Retina (tissue), 1 donor: ENCODE measurements at places on chromosomes 11 and 22.

- DNase-seq, result no peak
Measured at GRCh38 chr22:44492036-44492405, 6.0 kb downstream of the RTL6 start.

- no peak for DNase-seq
Measured at GRCh38 chr11:60389279-60389910, 6.9 kb upstream of the MS4A14 start.

GRCh38 chr22:21922370-21923162, 30.1 kb downstream of the PPM1F start:
- DNase-seq, result no peak

GRCh38 chr11:78190871-78191538, 2.3 kb downstream of the USP35 start:
- no peak for DNase-seq

GRCh38 chr11:85918910-85919794, 64.0 kb downstream of the CCDC83 start:
- DNase-seq, result no peak

DNA sequence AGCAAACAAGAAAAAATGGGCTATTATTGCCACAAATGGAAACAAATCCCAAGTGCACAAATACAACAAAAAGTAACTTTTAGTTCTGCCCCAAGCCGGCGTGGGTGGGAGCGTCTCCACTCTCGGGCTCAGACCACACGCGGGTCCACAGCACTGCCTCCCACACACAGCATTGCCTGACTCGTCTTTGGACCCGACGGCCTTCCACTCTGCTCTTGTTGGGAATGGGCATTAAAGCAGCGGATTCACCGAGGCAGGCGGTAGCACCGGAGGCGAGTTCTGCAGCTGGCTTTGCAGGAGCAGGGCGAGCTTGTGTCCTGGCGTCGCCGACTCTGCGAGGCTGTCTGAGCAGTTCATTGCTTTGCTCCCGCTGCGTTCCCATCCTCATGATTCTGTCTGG, 23.0 kb downstream of the NADSYN1 start:
- DNase-seq, result no peak

- no peak for DNase-seq
Measured at GRCh38 chr11:70240337-70240736, 30.2 kb upstream of the PPFIA1 start.

DNA sequence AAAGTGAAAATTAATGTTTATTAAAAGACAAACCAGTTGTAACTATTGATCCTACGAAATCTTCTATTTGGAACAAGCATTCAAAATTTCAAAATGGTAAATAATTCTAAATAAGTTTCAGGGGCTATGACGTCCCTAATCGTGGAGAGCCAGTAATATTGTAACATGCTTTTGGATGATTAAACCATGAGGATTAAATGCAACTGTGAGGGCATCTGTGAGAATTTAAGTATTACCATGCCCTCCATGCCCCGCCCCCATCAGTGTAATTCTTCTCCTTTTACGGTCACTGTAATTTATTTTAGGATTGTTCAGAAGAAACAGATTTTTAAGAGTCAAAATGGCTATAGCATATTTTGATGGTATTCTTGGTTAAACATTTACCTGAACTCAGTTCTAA, 133.2 kb downstream of the APOL5 start:
- no peak for DNase-seq

DNA sequence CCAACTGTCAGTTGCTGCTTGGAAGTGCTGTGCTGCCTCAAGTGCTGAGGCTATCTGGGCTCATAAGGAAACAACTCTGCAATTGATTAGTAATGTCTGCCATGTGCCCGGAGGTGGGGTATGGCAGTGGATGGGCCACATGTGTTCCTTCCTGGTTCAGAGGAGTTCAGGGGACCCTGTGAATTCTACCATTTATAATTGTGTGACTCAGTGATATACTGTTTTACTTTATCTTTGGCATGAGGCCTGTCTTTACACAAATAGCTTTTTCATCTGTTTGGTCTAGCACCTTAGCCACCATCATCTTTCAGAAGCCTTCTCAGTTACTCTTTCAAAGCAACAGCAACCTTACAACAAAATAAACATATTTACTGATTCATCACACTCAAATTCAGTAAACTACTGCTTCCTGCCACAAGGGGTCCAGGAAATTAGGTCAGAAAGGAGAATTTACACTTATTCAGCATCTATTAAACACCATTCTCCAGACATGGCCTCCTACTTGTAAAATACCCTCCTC, 20.9 kb downstream of the DKK3 start:
- DNase-seq, result no peak

DNA sequence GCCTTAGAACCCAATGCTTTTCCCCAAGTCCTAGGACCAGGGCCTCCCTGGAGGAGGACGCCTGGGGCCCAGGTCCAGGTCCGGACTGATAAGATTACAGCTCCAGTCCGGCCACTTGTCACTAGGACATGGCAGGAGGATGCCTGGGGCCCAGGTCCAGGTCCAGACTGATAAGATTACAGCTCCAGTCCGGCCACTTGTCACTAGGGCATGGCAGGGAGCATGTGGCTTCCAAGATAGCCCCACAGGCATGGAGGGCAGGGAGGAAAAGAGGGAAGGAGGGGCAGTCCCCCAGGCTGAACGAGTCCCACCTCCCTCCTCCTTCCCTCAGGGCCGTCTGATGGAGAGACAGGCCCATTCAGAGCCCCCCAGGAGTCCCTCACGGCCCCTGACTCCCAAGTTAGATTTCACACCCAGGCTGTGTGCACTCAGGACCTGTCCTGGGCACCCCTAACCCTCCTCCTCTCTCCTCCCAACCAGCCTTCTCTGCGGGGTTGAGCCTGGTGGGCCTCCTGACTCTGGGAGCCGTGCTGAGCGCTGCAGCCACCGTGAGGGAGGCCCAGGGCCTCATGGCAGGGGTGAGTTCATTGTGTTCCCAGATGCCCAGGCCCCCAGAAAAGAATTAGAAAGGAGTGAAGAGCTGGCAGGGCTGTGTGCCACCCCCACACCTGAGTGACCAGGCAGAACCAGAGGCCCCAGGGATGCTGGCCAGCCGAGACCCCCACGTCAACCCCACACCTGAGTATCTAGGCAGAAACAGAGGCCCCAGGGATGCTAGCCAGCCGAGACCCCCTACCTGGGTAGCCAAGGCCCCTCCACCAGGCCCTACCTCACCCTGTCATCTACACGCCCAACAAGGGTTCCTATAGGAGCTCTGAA, 2.1 kb downstream of the TSPAN32 start:
- peak; percentile 49 for DNase-seq

DNA sequence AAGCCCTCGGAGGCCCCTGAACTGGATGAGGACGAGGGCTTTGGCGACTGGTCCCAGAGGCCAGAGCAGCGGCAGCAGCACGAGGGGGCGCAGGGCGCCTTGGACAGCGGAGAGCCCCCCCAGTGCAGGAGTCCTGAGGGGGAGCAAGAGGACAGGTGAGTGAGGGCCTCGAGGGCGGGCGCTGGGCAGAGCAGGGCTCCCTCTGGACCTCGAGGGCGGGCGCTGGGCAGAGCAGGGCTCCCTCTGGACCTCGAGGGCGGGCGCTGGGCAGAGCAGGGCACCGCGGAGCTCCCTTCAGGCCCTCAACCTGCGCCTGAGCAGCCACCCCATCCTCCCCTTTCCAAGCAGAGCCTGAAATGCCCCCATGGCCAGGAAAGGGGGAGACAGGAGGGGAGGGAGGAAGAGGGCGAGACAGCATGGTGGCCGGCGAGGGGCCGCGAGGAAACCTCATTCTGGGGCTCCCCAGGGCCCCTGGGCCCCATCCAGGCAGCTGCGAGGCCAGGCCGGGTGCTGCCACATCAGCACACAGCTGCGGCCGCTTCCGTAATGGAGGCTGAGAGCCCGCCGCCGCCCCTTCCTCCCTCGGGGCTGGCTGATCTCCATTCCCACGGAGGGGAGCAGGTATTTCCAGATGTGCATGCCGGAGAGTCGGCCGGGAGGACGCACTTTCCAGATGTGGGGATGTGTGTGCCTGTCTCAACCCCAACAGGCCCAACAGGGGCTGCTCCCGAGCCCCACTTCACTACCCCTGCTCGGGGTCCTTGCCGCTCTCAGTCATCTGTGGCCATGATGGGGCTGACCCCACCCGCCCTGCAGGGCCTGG, 10.0 kb downstream of the PRR33 start:
- DNase-seq, result peak; percentile 51

- DNase-seq, result no peak
Measured at GRCh38 chr22:31829505-31829904, 75.7 kb downstream of the DEPDC5 start.

GRCh38 chr22:33919391-33920196, 682 bp downstream of the LARGE1 start:
- peak; percentile 68 for DNase-seq

DNA sequence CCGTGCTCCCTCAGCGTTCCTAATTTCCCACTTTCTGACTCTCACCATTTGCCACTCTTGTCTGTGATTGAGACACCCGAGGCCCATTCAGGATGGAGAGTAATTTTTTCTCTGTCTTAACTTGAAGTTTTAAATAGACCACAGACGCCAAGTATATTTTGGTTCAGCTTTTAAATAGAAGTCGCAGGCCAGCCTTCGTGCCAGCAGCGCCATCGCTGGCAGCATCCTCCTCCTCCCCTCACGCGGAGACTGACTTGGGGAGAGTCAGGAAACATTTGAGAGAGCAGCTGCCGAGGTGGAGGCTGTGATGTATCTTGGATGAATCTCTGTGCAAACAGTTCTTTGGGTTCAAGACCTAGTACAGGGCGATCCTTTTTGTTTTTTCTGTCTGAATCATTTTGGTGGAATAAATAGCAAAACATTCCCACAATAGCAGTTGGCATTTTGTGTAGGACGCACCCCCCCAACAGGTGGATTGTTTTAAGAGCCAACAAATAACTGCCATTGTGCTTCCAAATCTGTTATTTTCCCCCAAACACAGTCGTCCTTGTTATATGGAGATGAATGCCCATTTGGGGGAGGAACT, 889 bp upstream of the DMC1 start:
- DNase-seq, result no peak

GRCh38 chr11:125649465-125650166, 24.7 kb downstream of the CHEK1 start:
- no peak for DNase-seq

GRCh38 chr22:31272522-31273446, 19.5 kb downstream of the PIK3IP1 start:
- peak; percentile 77 for DNase-seq

GRCh38 chr22:33427461-33427860, 369.3 kb upstream of the SYN3 start:
- DNase-seq, result no peak

DNA sequence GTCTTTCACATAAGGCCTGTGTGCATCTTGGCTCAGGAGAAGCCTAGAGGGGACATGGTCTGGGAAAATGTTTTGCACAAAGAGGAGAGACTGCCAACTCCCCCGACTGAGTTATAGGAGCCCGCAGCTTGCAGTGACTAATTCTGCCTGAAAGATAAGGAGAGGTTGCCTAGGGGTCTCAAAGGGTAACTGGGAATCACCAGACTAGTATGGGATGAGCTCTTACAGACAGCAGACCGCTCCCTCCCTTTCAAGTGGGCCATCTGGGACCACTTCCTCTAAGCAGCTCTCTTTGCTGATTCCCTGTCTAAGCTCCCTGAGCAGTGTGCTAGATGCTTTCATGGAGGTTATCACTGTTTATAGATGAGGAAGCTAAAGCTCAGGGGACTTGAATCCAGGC, 105.1 kb downstream of the TENM4 start:
- DNase-seq, result no peak

GRCh38 chr22:31652911-31653684, 8.9 kb downstream of the PISD start:
- no peak for DNase-seq

DNA sequence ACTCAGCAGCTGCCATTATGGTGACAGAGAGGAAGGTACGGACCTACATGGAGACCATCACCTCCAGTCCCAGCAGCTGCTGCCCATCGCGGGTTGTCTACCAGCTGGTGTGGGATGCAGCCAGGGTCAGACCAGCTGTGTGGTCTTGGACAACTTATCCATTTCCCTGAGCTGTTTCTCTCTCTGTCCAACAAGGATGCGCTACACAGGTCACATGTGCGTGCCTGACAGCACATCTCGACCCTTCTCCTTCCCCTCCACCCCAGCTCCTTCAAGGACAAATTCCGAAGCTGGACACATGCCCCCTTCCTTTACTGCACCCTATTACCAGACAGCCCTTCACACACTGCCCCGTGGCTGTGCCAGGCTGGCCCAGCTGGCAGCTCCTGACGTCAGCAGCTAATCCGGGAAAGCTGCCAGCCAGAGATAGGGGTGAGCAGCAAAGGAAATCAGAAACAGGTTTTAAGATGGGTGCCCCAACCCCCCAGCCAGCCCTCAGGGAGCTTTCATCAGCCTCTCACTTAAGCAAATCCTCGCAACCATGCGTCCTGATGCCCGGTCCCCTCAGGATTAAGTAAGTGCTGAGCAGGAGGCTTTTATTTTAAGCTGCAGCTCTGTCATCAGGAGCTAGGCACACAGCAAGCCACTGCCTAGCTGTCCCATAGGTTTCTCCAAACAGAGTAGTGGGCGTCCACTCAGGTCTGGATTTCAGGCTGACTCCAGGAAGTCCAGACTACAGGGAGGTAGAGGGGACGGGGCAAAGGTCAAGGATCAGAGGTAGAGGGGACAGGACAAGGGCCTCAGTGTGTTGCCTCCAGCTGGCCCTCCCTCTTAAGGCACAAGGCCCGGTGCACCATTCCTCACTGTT, 20.3 kb downstream of the TEF start:
- no peak for DNase-seq

GRCh38 chr11:61996933-61997332, 29.5 kb upstream of the FTH1 start:
- no peak for DNase-seq

GRCh38 chr11:74007691-74008372, 1.1 kb downstream of the UCP3 start:
- no peak for DNase-seq

- DNase-seq, result no peak
Measured at GRCh38 chr11:44730775-44731174, 4.0 kb downstream of the TSPAN18 start.

DNA sequence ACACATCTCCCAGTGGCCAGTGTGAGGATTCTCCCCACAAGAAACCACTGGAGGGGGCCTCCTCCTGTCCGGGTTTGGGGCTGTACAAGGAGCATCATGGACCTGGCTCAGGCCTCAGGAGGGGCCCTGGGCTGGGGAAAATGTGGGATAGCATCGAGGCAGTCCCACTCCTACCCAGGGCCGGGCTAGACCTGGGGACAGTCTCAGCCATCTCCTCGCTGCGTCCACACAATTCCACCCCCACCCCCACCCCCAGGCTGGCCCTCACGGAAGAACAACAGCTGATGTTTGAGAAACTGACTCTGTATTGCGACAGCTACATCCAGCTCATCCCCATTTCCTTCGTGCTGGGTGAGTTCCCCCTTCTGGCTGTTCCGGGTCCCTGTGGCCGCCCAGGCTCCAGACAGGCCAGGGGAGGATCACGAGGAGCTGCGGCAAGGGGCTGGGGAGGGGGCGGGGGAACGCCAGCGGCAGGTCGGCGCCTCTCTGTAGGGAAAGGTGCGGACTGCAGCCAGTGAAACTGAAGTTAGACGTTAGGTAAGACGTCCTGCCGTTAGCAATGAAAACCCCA, 4.8 kb downstream of the BEST1 start:
- peak; percentile 65 for DNase-seq
